ENCODE measurements at places on chromosomes 2 and 18. TPM values are rescaled to one million over a fixed set of nuclear protein-coding genes. Genes with fewer than 3 reads are reported as not detected.

GRCh38 chr2:61016392-61017002 is 1.0 kb upstream of the PEX13 start:
- DNase-seq = no peak

- no peak for DNase-seq
Measured at GRCh38 chr2:99187011-99187410, 6.0 kb downstream of the MRPL30 start.

Gene DTYMK
- total RNA-seq = 111 TPM

Gene PROM2
- 1.4 TPM for total RNA-seq
